ENCODE measurements at places on chromosomes 1 and 21. TPM values are rescaled to one million over a fixed set of nuclear protein-coding genes. Genes with fewer than 3 reads are reported as not detected.

- peak; percentile 27 for DNase-seq
Observed at GRCh38 chr21:26389971-26390641, 183.0 kb downstream of the CYYR1 start.

GRCh38 chr1:66402194-66402593 lies 131.8 kb upstream of the SGIP1 start:
- DNase-seq: peak; percentile 72

GRCh38 chr1:65195495-65196417 lies 47.8 kb downstream of the AK4 start:
- DNase-seq: peak; percentile 62

The TP53BP2 gene
- 66.9 TPM for total RNA-seq

The SPRR2G gene
- not detected for total RNA-seq

The RPL5 gene
- total RNA-seq: 1,772 TPM

The TMIGD3 gene
- not detected for total RNA-seq

The DENND2D gene
- 2.9 TPM for total RNA-seq

Data from fibroblast of the aortic adventitia (primary cell).